CD4-positive, alpha-beta T cell treated with Interferon alpha-2 for 1 hour (primary cell): ENCODE measurements at places on chromosomes 2 and 18.

DNA sequence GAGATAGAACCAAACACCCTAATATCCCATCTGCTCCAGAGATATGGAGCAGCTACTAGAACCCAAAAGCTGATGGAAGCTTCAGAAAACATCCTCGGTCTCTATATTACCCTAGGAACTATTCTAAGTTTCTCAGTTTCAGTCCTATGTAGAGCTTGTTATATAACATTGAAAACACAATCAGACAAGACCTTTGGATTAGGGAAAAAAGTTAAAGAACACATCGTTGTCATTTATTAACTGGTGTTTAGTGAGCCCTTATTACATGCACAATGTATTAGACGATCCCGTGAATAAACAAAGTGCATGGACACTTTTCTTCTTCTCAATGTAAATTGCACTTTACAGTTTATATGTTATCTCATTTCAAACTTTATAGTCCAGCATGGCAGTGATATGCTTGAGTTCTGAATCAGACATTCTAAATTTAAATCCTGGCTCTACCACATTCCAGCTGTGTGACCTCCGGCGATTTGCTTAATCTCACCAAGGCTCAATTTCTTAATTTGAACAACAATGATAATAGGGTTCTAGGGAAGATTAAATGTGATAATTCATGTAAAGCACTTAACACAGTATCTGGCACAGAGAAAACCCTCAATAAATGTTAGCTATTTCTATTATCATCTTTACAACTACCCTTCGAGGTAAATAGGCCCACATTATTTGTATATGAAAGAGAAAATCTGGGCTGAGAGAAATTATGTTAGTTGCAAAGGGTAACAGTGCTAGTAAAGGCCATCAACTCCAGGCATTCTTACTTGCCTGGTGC, 83.6 kb upstream of the PIK3C3 start:
- DNase-seq: no peak

DNA sequence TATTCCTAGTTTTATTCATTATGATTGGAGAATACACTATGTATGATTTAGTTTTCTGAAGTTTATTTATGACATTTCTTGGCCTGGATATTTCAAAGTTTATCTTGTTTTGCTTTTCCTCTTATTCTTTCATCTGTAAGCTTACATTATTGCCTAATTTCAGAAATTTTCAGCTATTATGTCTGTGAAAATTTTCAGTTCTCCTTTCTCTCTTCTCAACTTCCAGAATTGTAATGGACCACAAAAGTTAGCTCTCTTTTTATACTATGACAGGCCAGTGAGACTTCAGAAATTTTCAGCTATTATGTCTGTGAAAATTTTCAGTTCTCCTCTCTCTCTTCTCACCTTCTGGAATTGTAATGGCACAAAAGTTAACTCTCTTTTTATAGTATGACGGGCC, 97.2 kb upstream of the SCN7A start:
- no peak for DNase-seq

- DNase-seq: no peak
Observed at GRCh38 chr2:34534761-34535160, 935.7 kb upstream of the FAM98A start.

DNA sequence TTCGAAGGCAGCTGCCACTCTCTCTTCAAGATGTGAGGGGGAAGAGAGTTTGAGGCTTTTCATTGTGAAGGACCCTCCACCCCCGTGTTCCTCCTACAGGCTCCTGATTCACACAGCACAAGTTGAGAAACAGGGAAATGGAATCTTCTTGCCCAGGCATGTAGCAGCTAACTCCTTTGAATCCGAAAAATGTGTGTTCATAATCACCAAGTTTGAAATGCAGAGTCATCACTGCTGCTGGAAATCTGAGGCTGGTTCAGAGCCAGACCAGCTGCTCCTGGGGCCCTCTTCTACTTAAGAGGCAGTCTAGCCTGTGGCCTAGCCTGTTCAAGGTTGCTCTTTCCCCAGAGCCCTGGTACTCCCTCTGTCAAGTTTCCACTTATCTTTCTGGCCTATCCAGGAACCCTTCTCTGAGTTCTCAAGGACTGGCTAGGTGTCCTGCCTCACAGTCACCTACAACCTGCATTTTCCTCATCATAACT, 166.4 kb downstream of the TMEM247 start:
- DNase-seq: no peak

- no peak for DNase-seq
Observed at GRCh38 chr2:223700221-223700620, 98.1 kb upstream of the SCG2 start.

DNA sequence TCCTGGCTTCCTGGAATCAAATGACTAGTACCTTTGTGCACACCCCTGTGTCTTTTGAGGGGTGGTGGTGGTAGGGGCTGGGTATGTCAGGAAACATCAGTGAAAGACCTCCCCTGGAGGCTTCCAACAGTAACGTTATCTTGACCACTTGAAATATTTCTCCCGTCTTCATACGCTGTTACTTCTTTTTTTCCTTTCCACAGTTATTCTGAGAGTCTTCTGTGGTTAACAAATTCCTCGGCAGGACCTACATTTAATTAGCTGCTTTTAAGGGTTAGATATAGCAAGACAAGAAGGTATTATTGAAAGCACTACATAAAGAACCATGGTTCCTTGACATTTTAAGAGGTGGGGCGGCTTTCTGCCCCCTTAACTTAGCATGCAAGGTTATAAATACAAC, 34.6 kb downstream of the UGP2 start:
- no peak for DNase-seq

DNA sequence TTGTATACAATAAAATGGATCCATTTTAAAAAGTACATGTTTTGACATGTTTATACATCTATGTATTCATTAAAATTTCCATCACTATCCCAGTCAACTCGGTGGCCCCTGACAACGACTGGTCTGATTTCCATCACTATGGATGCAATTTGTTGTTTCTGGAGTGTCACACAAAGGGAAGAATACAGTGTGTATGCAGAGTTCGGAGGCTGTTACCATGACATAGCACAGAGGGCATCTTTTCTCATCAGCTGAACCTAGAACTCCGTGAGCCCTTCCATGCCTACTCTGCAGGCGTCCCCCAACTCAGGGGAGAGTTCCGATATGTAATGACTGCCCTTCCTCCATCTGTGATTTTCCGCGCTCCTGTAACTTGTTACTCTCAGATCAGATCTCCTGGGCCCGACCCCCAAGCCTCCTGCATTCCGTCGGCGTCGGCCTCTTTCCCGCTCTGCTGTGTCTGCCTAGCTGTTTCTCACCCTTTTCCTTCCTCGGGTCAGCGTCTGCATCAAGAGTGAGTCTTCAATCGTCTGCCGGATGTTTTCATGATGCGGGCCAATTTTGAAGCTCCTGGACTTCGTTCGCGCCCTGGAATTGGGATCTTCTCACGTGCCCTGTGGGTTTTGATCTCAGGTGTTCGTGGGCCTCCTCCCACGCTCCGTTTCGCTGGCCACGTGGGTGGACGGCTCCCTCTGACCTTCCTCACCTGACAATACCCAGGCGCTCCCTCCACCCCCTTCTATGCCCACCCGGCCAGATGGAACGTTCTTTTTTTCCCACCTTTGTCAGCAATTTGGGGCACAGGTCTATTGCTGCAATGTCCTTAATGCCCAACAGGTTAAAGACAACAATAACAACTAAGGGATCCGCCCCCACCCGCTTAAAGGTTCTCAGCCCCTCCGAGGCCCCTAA, 161.0 kb downstream of the TWIST2 start:
- DNase-seq: no peak

GRCh38 chr2:232893834-232894233, 23.8 kb downstream of the SNORC start:
- no peak for DNase-seq

DNA sequence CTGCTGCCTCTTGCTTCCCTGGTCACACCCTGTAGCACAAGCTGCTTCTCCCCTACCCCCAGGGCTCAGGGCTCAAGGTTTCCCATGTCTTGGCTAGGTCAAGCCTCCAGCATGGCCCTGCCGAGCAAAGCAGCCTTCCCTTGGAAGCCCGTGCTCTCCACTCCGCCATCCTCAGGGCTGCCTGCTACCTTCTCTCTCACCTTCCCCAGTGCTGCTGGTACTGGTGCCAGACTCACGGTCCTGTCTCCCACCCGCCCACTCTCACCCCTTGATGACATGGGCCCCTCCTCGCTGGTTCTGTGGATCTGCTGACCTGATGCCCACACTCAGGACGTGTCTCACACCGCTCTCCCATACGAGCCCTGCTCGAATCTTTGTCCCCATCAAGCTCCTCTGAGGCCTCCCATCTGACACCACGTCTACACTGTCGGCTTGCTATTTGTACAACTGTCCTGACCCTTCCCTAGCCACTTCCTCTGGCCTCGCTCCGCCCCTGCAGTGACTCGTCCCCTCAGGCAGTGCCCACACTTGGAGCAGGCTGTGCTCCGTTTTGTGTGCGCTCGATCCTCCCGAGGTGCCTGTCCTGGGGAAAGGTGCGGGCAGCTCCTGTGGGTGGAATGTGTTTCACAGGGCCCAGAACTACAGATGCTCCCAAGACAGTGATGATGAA, 49.9 kb downstream of the ZAP70 start:
- no peak for DNase-seq

DNA sequence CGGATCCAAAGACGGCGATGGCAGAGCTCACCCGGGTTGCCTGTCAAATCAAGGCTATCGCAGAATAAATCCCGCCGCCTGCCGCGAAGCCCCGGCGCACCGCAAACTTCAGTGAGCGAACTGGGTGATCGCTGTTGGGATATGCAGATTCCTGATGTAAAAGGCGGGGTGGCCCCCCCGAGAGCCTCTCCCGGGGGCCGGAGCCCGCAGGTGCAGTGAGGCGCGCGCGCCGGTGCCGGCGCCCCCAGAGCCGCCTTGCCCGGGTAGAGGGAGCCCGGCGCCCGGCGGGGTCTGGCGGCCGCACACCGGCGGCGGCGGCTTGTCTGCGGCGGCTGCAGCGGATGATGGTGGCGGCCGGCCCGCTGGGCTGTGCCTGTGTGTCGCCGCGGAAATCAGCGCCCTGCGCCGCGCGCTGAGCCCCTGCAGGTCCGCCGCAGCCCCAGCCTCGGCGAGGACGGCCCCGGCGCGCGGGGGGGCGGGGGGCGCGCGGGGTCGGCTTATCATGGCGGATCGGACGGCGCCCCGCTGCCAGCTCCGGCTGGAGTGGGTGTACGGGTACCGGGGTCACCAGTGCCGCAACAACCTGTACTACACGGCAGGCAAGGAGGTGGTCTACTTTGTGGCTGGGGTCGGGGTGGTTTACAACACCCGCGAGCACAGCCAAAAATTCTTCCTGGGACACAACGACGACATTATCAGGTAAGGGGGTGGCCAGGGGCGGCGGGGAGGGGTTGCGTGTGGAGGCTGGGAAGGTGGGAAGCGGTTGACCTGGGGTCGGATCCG, 1.3 kb downstream of the EML6 start:
- DNase-seq: peak; percentile 38

- DNase-seq: no peak
Observed at GRCh38 chr2:144011098-144011497, 508.8 kb downstream of the ZEB2 start.

DNA sequence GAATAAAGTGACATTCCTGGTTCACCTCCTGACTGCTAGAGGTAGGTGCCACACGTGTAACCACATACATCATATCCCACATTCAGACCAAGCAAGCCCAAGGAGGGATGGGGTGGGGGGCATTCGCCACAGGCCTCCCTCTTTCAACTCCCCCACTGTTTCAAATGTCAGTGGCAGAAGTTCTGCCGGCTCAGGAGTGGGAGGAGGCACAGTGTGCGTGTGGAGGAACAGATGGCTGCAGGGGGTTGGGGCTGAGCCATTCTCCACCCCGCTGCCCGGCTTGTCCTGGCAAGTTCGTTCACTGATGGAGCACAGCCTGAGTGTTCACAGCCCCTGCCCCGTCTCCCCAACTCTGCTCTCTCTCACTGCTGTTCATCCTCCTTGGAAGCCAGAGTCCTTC, 75.4 kb upstream of the TANC1 start:
- no peak for DNase-seq

DNA sequence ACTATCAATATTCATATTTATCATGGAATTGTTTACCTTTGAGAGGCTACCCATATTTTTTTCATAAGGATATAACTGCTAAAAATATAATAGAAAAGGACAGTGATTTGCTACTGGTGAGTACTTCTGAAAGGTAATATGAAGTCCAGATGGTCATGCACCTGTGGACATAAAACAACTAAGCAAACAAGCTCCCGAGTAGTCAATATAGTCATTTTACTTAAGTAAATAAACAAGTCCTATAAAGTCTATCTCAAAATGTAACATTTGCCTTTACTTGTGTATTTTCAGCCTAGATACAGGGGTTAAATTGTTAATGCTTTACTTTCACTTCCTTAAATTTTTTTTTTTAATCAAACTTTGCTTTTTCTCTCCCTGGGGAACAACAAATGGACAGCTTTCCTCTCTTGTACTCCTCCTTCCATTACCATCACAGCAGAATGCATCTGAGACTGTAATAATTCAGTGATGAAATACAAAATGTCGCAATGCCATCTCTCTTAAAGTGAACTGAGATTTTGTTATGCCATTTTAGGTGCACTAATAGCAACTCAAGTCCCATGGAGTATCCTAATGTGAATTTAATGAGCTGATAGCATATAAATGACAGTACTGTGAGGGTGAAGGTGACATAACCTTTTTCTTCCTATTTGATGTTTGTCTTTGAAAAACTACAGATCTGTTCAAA, 1325.4 kb upstream of the ZEB2 start:
- DNase-seq: no peak

DNA sequence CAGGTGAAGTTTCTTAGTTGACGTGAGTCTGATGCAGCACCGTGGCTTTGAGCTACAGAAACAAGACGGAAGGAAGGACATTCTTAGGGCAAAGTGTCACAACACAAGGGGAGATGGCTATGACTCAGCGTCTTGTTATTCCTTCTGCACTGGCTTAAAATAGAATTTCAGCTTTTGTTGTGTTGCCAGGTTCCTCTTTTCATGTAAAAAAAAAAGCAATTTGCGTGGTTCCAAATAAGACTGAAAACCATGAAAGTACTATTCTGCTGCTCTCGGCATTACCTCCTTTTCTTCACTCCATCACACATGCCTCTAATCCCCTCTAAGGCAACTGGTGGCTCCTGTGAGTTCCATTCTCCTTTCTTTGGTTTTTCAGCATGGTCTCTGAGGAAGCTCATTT, 150.1 kb downstream of the ANTXR1 start:
- DNase-seq: peak; percentile 12

DNA sequence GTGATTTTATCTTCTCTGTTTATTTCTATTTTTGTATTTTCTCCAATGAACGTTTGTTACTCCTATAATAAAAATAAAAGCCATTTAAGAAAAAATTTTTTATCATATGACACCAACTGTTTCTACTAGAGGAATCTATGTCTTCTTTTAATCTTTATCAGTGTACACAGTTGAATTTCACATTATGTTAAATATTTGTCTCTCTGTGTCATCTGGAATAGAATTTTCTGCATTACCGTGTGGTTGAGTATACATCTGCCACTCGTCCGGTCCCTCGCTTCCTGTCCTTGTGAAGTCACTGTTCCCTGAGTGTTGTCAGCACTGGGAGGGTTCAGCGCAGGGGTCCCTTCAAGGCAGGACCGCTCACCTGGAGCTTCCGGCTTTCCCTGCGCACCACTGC, 99.2 kb downstream of the LDLRAD4 start:
- DNase-seq: no peak

GRCh38 chr18:26550998-26551694, 2.8 kb upstream of the KCTD1 start:
- no peak for DNase-seq
